ENCODE measurements at places on chromosomes 2 and 18. TPM values are rescaled to one million over a fixed set of nuclear protein-coding genes. Genes with fewer than 3 reads are reported as not detected.

The RTP5 gene
- not detected for total RNA-seq

The WDSUB1 gene
- 4.6 TPM for total RNA-seq

The CHRND gene
- total RNA-seq, result not detected

The DPP4 gene
- 1.3 TPM for total RNA-seq

The IHH gene
- total RNA-seq, result not detected

The TIMM21 gene
- total RNA-seq, result 19.5 TPM

The YPEL5 gene
- 67.5 TPM for total RNA-seq

The DSG4 gene
- total RNA-seq, result not detected

The CROCC2 gene
- not detected for total RNA-seq

The MARCO gene
- not detected for total RNA-seq

The REG1B gene
- not detected for total RNA-seq

The OXER1 gene
- not detected for total RNA-seq

The GDF7 gene
- under 0.01 TPM for total RNA-seq

The KLHL14 gene
- 0.24 TPM for total RNA-seq

The IL1F10 gene
- not detected for total RNA-seq

The VWA3B gene
- not detected for total RNA-seq

The MROH2A gene
- not detected for total RNA-seq

The DUSP2 gene
- 11.1 TPM for total RNA-seq

The FOXI3 gene
- not detected for total RNA-seq

The SMYD1 gene
- not detected for total RNA-seq

The DYNAP gene
- total RNA-seq, result not detected

The LOXHD1 gene
- total RNA-seq, result not detected

The CASP8 gene
- total RNA-seq, result 35.6 TPM

The TMEM178A gene
- 0.43 TPM for total RNA-seq

The COL3A1 gene
- 0.43 TPM for total RNA-seq

The LAMA1 gene
- 25.8 TPM for total RNA-seq

The GPAT2 gene
- total RNA-seq, result 1.5 TPM

The ERFE gene
- 2.3 TPM for total RNA-seq

The ZNF804A gene
- not detected for total RNA-seq

The TUBB6 gene
- 457 TPM for total RNA-seq

The FTCDNL1 gene
- total RNA-seq, result 0.21 TPM

All from tracheal epithelial cell (primary cell).